ENCODE measurements at places on chromosomes 5 and 9.

GRCh38 chr5:140042643-140043507 lies at the start of gene NRG2:
TSS of gene NRG2 (minus strand) at chr5:140043299.
- peak; percentile 30 for DNase-seq

- DNase-seq, result no peak
These were observed 221.1 kb downstream of the NR2F1-AS1 start for GRCh38 chr5:93359960-93360305.

- DNase-seq, result peak; percentile 90
These were observed 831 bp upstream of the SEC16A start for GRCh38 chr9:136483589-136484152.

- DNase-seq, result no peak
These were observed 197.9 kb downstream of the GOLPH3 start for GRCh38 chr5:31976169-31976568.

GRCh38 chr5:116814626-116815385 lies 240.2 kb upstream of the SEMA6A start:
- no peak for DNase-seq

DNA sequence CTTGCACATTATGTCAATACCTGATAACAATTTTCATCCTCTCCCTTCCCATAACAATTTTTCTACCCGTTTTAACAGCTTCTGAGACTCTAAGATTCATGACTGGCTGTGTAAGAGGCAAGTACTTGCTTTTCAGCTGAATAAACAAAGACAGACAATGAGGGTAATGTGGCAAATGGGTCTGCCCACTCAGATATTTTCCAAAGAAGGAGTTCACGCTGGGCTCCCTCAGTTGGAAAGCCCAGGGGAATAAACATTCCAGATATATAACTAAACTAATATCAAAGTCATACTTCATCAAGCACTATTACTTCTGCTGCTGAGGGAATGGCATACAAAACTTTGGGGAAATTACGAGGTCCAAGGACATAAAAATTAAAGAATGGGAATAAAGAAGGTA lies 24.4 kb downstream of the MEGF9 start:
- no peak for DNase-seq

- no peak for DNase-seq
These were observed 1.3 kb upstream of the PARP8 start for GRCh38 chr5:50665091-50665490.

DNA sequence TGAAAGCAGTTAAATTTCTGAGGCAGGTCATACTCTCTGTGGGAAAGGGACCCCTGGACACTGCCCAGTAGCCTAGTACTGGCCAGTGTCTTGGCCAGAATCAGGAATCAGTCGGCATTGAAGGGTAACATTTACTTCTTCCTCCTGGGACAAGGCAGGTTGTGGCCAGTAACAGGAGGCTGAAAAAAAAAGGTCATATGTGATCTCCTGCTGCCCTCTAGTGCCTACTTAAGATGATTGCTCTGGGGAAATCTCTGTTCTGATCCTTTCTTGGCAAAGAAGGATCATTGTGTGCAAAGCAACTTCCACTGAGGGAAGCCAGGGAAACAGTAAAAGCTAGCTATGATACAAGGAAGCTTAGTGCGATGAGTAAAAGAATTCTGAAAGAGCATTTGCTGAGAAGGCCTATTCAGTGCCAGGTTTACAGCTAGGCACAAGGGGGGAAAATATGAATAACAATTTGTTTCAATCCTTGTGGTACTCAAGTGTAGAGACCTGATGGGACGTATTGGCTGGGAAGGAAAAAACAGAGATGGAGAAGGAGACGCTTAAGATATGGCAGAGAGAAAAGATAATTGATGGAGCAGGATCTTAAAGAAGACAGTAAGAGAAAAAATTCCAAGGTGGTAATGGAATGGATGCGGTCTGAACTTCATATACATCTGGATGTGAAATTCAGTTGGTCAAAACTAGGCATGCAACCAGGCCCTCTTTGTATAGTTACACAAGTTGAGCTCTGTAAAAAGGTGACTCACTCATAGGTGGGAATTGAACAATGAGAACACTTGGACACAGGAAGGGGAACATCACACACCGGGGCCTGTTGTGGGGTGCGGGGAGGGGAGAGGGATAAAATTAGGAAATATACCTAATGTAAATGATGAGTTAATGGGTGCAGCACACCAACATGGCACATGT lies 25.8 kb upstream of the TRIM32 start:
- peak; percentile 32 for DNase-seq

DNA sequence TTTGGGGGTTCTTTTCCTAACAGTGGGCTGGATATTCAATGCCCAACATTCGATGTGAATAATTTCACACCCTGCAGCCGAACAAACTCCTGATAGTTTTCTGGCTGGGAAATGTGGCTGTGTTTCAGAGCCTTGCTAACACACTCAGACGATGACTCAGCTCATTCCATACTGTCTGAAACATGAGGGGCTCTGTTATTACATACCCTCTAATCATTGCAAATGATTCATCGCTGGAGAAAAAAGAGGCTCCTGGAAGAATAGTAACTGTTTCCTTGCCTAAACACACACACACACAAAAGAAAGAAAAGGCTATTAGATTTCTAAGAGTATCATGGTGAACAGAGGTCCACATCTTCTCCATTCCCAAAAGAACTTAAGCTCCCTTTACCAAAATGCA lies 75.8 kb downstream of the OXCT1 start:
- no peak for DNase-seq

DNA sequence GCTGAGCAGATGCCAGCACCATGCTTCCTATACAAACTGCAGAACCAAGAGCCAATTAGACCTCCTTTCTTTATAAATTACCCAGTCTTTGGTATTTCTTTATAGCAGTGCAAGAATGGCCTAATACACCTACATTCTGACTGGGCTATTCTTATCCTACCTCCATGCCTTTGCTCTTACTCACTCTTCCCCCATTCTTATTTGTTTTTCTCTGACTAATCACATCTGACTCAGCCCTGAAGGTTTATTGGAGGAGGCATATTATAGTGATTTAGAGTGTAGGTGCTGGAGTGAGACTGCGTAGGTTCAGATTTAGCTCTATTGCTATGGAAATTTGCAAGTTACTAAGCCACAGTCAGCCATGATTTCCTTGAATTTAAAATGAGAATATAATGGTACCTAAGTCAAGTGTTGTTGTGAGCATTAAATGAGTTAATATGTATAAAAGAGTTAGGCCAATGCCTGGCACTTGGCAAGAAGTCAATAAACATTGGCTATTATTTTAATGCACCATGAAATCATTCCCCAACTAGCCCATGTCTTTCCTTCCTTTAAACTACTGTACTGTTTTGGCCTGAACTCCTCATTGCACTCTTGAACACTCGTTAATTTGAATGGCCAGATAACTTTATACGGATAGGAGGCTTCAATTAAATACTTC lies 531.2 kb upstream of the ZNF608 start:
- no peak for DNase-seq

- no peak for DNase-seq
These were observed 803.8 kb upstream of the ZNF608 start for GRCh38 chr5:125550274-125550673.

- no peak for DNase-seq
These were observed 42.3 kb downstream of the B4GALT1 start for GRCh38 chr9:33124751-33125381.

GRCh38 chr5:122723606-122724352 lies 51.1 kb upstream of the SNX2 start:
- no peak for DNase-seq

GRCh38 chr5:5798462-5798861 lies 376.0 kb downstream of the ICE1 start:
- DNase-seq, result no peak

DNA sequence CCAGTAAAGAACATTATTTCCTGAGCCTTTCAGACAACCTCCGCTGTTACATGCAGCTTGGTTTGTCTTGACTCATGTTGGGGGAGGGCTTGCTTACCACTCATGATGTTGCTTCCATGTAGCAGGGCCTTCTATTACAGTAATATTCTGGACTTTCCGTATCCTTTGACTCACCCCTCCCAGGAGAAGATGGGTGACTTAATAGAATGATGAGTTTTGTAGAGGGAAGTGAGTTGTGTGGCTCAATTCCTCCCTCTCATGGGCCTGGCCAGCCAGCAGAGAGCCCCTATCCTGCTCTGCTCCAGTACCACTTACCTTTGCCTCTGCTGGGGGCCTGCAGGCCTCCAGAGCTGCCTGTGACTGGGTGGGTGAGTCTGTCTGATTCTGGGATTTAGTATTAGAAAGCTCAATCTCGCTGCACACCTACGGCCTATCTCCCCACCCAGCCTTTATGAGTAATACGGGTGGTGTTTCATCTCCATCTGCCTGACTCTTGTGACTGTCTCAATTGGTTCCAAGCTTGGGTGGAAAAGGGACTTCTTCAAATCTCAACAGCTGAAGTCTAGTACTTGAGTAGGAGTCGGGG lies 52.6 kb upstream of the KLF9 start:
- no peak for DNase-seq

DNA sequence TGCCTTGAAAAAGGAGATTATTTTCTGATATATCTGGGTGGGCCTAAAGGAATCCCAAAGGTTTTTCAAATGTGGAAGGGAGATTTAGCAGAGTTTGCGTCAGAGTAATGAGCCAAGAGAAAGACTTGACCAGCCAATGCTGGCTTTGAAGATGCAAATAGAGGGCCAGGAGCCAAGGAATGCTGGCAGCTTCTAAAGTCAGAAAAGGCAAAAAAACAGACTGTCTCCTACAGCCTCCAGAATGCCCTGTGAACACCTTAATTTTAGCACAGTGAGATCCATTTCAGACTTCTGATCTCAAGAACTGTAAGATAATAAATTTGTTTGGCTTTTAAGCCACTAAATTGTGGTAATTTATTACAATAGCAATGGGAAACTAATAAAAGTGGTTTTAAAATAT lies 122.6 kb upstream of the FREM1 start:
- DNase-seq, result no peak

GRCh38 chr5:160545832-160546231 lies 124.2 kb downstream of the PTTG1 start:
- DNase-seq, result no peak

DNA sequence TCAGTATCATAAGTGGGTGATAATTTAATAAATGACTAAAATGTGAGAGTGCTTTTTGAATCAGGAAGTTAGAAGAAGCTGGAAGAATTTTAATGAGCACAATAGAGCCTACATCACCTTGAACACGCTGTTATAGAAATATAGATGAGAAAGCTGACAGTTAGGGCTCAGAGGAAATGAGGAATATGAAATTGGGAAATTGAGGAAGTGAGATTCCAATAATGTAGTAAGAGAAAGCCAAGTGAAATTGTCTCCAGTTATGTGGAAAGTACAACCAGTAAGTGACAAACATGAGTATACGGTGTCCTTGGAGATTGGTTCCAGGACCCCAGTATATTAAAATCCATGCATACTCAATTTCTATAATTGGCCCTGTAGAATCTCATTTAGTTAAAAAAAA lies 235.9 kb upstream of the FAM174A start:
- no peak for DNase-seq

DNA sequence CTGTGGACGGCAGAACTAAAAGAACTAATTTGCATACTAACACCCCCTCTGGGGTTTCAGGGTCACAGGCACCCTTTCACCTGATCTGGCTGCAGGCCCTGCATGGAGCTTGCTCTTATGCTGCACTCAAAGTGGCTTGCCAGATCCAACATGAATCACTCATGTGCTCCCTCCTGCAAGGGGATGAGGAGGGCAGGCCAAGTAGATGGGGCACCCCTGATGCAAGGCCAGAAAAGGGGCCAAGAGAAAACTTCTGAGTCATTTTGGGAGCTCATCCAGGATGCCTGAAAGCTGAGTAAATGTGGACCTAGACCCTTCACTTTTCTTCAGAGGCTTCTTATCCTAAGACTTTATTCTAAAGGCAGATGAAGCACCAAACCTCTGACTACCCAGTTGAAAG lies 558.5 kb upstream of the PTGER4 start:
- no peak for DNase-seq

DNA sequence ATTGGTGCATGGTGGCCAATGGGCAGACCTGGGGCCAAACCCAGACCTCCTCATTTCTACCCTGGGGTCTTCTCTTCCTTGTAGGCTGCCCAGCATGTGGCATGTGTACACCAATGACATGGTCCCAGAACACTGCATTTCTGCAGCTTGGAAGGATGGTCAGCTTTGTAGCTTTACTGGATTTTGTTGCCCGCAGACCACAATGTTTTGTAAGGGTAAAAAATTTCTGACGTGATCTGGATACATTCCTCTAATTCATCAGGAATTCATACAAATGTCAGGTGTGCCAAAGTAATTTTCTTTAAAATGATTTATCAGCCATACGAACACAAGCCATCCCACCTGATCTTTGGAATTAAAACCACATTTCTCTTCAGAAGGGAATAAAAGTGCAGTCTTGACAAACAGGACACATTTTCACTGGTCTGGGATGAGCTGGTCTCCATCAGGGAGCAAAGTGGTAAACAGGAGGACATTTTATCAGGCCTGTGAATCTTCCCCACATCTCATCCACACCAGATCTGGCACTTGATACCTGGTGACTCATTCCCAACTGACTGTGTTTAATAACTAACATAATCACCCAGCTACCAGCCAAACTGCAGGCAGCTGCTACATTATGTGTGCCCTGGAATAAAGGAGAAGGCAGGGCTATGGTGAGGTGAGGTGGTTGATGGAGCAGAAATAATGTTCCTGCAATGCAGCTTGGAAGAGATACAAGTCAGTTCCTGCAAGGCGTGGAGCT lies 103.9 kb downstream of the SPOCK1 start:
- DNase-seq, result no peak

DNA sequence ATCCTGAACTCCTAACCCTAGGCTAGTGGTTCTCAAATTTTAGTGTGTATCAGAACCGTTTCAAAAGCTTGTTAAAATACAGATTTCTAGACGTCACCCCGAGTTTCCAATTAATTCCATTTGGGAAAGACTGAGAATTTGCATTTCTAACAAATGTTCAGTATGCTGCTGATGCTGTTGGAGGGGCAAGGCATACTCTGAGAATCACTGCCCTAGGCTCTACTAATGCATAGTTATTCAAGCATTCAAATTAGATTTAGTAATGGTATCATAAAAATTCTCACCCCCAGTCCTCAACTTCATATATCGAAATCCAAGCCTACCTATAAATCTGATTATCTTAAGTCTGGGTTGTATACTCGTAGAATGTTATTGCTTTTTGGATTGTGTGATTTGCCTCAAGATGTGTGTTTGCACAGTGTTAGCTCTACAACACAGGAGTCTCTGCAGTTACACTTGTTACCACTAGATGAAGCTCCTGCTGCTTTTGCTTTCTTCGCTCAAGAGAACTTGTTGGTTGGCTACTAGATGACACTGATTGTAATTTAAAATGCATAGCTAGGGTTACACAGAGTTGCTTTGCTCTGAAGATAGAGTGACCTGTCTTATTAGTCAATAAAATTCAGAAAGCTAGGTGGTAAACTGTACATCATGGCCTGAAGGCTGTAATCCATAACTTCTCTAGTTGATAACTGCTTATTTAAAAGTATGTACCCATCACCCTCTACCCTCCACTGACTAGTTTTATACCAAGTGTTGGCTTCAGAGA lies 7.5 kb upstream of the ERAP2 start:
- peak; percentile 77 for DNase-seq
